ENCODE measurements at places on chromosomes 1 and 21. TPM values are rescaled to one million over a fixed set of nuclear protein-coding genes. Genes with fewer than 3 reads are reported as not detected.

- no peak for DNase-seq
Observed at GRCh38 chr21:35234725-35235124, 185.6 kb upstream of the RUNX1 start.

DNA sequence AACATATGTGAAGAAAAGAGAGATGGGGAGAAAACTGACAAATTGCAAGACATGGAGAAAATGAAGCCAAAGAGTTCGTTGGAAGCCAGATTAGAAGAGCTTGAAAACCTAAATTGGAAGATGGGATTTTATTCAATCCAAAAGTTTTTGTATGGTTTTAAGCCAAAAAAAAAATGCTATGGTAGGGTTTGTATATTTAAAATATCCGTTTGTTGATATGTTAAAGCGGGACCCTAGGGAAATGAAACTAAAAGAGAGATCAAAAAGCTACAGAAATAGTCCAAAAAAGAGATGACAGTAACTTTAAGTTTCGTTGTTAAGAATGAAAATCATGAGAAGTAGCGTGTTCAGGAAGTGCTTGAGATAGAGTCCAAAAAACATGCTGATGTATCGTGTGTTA, 617.7 kb upstream of the ADGRL2 start:
- DNase-seq, result no peak

GRCh38 chr1:234780112-234780511, 170.1 kb upstream of the IRF2BP2 start:
- no peak for DNase-seq

GRCh38 chr1:248853663-248854375, 5.1 kb downstream of the ZNF692 start:
- no peak for DNase-seq

DNA sequence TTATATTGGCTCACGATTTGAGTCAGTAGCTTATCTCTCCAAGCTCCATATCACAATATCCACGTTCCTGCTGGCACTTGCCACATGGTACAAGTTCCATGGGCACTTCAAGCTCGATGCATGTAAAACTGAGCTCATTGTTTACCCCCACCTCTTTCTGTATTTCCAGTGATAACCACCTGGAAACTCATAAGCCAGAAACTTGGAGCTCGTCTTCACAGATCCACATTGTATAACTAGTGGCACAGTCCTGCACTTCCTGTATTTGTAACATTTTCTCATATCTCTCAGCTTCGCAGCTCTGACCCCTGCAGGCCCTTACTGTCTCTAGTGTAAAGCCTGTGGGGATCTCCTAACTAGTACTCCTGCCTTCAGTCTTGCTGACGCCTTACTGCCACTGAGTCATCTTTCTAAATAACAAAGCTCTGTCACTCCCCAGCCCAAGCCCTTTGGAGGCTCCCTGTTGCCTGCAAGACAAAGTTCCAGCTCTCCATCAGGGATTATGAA, 6.5 kb upstream of the C2CD4D start:
- DNase-seq, result no peak

GRCh38 chr1:20191266-20191825, 5.0 kb upstream of the PLA2G2C start:
- no peak for DNase-seq

DNA sequence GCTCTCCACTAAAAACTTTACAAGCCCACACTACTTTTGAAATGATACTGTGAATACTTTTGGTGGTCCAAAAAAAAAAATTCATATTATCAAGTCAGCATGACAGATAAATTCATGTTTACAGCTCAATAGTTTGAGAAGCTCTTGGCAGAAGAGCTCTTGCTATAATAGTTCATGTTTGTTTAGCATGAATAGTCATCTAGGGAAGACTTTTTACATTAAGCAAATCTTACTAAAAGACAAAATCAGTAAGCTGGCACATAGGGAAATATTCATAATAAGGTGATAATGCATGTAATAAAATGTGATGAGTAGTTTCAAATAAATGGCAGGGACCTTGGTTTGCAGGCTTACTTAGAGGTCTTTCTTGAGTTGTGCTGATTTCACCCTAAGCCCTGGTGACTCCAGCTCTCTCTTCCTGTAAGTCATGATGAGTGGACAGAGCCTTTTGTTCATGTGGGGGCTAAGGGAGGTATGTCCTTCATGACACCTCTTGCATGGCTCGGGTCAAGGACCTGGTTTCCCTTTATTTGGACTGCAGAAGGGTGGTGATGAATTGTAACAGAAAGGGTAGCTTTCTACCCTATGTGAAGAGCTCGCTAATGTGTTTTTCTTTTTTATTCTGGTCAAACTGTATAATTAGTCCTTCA, 166.7 kb downstream of the GABPA start:
- no peak for DNase-seq

DNA sequence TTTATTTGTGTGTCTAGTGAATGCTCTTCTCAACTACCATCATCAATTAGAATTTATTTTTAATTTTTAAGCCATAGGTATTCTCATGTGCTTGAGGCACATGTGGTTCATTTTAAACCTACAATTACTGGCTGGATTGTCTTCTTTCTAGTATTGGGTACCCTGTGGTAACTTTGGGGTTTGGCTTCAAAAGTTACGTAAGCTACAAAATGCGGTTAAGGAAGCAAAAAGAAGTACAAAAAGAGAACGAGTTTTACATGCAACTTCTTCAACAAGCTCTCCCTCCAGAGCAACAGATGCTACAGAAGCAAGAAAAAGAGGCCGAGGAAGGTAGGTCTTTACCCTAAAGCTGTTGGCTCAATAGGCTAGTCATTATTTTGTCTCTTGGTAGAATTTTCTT, 25.8 kb downstream of the MACO1 start:
- no peak for DNase-seq

GRCh38 chr1:157110686-157111085, 11.1 kb upstream of the ETV3L start:
- DNase-seq, result no peak

- DNase-seq, result no peak
Observed at GRCh38 chr1:65467536-65467935, 47.1 kb downstream of the LEPR start.

GRCh38 chr1:213345621-213346020, 294.6 kb downstream of the RPS6KC1 start:
- DNase-seq, result no peak

DNA sequence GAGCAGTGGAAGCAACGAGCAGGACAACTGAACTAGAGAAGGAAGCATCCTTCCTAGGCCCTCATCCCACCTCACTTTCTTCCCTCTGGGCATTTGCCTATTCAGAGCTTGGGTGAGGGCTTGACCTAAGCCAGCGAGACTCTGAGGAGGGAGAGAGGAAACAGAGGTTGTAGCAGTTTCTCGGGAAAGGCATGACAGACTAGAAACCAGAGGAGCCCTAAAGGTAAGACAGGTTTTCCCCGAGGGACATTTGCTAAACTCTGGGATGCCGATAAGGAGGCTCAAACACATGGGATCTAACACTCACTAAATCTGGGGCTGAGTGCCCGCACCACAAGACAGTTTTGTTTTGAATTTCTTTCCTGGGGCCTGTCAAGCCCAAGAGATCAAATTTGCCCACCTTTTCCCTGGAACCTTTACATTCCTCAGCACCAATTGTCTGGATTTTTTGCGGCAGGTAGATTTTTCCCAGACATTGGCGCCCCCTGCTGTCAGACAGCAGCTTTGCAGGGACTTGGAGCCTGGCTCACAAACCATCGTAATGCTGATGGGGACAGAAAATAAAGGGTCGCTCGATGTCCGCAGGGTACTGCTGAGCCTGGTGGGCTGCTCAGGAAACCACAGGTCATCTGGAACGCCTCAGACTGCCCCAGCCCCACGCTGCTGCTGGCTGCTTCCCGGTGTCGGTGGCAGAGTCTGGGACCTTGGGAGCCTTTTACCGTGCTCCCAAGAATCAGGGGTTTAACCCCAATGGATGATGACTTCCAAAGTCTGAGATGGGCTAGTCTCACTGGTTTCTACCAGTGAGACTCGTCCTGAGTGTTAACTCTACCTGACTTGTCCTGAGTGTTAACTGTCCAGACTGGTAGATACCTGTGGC, 23.4 kb upstream of the TSPAN2 start:
- DNase-seq, result no peak

DNA sequence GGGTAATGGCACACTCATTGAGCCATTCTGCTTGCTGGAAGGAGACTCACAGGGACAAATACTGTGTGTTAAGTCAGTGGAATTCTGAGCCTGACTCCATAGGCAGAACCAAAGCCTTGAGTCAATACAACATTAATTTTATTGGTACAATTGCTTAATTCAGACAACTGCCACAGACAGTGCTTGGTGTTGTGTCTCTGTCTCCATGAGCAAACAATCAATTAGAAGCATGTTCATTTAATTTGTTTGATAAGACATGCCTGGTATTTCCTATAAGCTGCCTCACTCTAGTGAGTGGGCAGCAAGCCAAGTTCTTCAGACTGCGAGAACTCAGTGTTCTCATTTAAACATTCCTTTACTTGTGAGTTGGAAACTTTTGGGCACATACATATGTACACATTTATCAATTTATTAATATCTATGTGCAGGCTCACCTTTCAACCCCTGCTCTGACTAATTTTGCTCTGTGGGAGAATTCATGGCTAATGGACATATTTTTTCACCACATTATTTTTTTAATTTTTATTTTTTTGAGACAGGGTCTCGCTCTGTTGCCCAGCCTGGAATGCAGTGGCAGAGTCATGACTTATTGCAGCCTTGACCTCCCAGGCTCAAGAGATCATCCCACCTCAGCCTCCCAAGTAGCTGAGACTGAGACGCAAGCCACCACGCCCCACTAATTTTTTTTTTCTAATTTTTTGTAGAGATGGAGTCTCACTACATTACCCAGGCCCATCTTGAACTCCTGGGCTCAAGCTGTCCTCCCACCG, 4.5 kb upstream of the SRSF10 start:
- DNase-seq, result no peak

DNA sequence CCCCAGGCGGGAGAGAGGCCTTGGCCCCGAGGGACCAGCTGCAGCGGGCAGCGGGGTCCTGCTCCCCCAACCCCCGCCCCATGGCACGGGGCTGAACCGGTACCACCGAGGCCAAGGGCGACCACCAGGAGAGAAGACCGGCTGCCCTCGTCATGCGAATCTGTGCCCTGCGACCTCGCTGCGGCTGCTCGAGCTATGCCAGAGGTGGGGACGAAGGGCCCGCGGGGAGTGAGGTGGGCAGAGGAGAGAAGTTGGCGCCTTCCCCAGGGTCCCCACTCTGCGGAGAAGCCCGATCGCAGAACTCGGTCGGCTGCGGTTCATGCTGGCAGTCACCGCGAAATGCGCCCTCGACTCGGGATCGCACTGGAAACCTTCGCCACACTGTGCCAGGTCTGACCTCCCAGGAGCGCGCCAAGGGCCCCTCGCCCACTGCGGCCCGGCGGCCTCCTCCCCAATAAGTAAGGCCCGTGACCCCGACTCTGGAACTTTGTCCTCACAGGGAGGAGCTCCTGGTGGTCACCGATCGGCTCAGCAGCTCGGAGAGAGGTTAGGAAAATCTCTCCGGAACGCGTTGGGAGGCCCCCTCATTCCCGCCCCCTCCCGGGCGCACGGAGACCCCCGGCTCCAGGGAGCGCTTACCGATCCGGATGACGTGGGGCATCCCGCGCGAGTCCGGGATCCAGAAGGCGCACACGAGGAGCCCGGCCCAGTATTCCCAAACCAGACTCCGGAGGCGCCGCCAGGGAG, 787 bp downstream of the GRIK3 start:
- no peak for DNase-seq

DNA sequence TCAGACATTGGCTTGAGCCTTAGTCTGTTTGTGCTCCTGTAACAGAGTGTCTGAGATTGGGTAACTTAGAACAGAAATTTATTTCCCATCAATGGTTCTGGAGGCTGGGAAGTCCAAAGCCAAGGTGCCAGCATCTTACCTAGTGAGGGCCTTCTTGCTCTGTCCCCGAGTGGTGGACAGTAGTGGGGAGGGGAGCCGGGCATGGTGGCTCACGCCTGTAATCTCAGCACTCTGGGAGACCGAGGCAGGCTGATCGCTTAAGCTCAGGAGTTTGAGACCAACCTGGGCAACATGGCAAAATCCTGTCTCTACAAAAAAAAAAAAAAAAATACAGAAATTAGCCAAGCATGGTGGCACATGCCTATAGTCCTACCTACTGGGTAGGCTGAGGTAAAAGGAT, 336.5 kb upstream of the VAMP3 start:
- no peak for DNase-seq

GRCh38 chr1:159009704-159010361, at the start of gene IFI16:
TSS of gene IFI16 (plus strand) at chr1:159009907. CDS start at chr1:159014681, 4,774 bp downstream.
- peak; percentile 60 for DNase-seq

- no peak for DNase-seq
Observed at GRCh38 chr1:202159534-202160371, 649 bp downstream of the PTPN7 start.

DNA sequence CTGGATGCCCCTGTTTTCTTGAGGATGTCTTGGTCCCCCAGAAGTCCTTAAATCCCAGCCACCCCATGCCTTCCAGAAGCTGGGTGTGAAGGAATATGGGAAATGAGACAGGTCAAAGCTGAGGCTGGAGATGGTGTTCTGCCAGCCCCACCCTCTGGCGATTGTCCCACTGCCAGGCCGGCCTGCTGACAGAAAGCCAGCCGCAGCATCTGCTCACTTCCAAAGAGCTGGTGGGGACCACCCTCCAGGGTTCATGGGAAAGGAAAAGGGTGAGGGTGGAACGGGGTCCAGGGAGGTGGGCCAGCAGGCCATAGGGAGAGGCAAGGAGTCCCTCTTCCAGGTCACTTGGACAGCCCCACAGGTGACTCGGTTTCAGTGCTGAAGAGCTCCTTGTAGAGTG, 1.9 kb upstream of the LINGO4 start:
- no peak for DNase-seq

DNA sequence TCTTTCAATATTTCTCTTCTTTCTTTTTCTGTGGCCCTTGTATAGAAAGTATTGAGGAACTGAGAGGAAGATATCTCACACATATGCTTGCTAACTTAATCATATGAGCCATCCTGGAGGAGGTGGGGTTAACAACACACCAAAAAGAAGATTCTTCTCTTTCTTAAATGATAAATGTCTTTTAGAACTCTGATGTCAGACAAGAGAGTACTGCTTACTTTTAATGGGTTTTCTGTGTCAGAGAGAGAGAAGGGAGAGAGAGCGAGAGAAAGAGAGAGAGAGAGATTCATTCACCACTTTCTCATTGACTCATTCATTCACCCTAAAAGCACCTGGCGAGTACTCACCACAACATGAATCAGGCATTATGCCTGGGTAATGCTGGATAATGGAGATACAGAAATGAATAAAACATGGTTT, 250.3 kb upstream of the SGIP1 start:
- DNase-seq, result no peak

DNA sequence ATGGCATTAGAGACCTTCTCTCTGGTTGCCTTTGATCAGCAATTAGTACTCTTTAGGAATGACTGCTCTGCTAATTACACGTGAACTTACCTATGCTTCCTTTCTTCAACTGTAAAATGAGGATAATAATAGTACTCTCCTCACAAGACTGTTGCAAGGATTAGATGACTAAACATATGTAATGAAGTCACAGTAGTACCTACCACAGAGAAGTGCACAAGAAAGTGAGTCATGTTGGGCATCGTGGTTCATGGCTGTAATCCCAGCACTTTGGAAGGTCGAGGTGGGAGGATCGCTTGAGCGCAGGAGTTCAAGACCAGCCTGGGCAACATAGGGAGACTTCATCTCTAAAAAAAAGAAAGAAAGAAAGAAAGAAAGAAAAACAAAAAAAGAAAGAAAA, 68.1 kb upstream of the AK4 start:
- no peak for DNase-seq

Gene TSPAN1
- 7.9 TPM for total RNA-seq

Gene CR1L
- 1.7 TPM for total RNA-seq

Gene S100A1
- total RNA-seq, result not detected

Gene COL9A2
- 8.7 TPM for total RNA-seq

Gene KCNJ9
- 0.26 TPM for total RNA-seq

Gene FOXJ3
- 103 TPM for total RNA-seq

Gene LAMB3
- 15.3 TPM for total RNA-seq

Gene CYP4A11
- not detected for total RNA-seq

Gene FYB2
- total RNA-seq, result 0.90 TPM

Gene MAP1LC3C
- total RNA-seq, result 1.9 TPM

Measured in urinary bladder (tissue), 4 donors.